ENCODE measurements at places on chromosomes 6 and 20. TPM values are rescaled to one million over a fixed set of nuclear protein-coding genes. Genes with fewer than 3 reads are reported as not detected.

The ZBTB46 gene
- 87.3 TPM for total RNA-seq

The FAM83C gene
- total RNA-seq, result under 0.01 TPM

The BHLHE23 gene
- total RNA-seq, result not detected

The MRAP2 gene
- 8.9 TPM for total RNA-seq

The VIP gene
- total RNA-seq, result 0.33 TPM

The ELOVL2 gene
- total RNA-seq, result not detected

The LCA5 gene
- total RNA-seq, result 1.6 TPM

The SPATS1 gene
- total RNA-seq, result not detected

The CCN6 gene
- total RNA-seq, result not detected

The SPEF1 gene
- total RNA-seq, result under 0.01 TPM

The CLPSL2 gene
- total RNA-seq, result not detected

The DDX27 gene
- total RNA-seq, result 21.5 TPM

The CLIC5 gene
- not detected for total RNA-seq

Measured in dermis lymphatic vessel endothelial cell (primary cell).